ENCODE measurements at places on chromosomes 7 and 10. TPM values are rescaled to one million over a fixed set of nuclear protein-coding genes. Genes with fewer than 3 reads are reported as not detected.

C10orf71 gene
- not detected for total RNA-seq

- H3K4me1 ChIP-seq, result peaks cover 48% of the 10 kb centered on the region
- no peak overlapping the region for H3K4me3 ChIP-seq
- H3K27ac ChIP-seq, result no peak overlapping the region
- H3K36me3 ChIP-seq, result no peaks in the 10 kb centered on the region
- H3K27me3 ChIP-seq, result peaks cover 9% of the 10 kb centered on the region
Measured at GRCh38 chr10:75651417-75651816, 220.0 kb downstream of the LRMDA start.

DNA sequence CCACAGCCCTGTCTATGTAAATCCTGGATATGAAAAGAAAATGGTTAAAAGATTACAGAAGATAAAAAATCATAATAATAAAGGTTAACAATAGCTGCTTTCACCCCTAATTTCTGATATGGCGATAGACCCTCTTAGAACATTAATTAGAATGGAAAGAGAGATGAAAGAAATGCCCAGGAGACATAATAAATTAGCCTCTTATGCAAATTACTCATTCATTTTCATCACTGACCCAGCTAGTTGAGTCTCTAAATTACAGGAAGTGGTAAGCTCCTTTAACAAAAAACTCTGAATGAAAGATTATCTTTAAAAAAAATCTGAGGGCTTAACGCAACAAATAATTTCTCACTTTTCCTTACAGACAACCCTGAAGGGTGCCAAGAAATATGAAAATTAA, 12.4 kb downstream of the GFRA1 start:
- no peak for DNase-seq
- no peaks in the 10 kb centered on the region for H3K27me3 ChIP-seq
- H3K4me1 ChIP-seq, result no peaks in the 10 kb centered on the region
- H3K27ac ChIP-seq, result no peak overlapping the region
- H3K36me3 ChIP-seq, result no peaks in the 10 kb centered on the region

- peaks cover 36% of the 10 kb centered on the region for H3K4me1 ChIP-seq
- H3K4me3 ChIP-seq, result peak overlapping the region; percentile 11
- DNase-seq, result peak; percentile 82
- no peaks in the 10 kb centered on the region for H3K27me3 ChIP-seq
- peak overlapping the region; percentile 76 for H3K27ac ChIP-seq
- H3K36me3 ChIP-seq, result no peaks in the 10 kb centered on the region
Measured at GRCh38 chr10:60314069-60314940, 75.4 kb downstream of the ANK3 start.

GRCh38 chr7:107944411-107945169, 53.6 kb downstream of the DLD start:
- no peaks in the 10 kb centered on the region for H3K27me3 ChIP-seq
- DNase-seq, result no peak
- H3K36me3 ChIP-seq, result peaks cover 45% of the 10 kb centered on the region
- H3K27ac ChIP-seq, result no peak overlapping the region
